Stimulated activated CD4-positive, alpha-beta T cell treated with anti-CD3 and anti-CD28 coated beads, TNF-alpha, amount 100 ng/mL, for 1 hour (primary cell): ENCODE measurements at places on chromosomes 13 and 19.

DNA sequence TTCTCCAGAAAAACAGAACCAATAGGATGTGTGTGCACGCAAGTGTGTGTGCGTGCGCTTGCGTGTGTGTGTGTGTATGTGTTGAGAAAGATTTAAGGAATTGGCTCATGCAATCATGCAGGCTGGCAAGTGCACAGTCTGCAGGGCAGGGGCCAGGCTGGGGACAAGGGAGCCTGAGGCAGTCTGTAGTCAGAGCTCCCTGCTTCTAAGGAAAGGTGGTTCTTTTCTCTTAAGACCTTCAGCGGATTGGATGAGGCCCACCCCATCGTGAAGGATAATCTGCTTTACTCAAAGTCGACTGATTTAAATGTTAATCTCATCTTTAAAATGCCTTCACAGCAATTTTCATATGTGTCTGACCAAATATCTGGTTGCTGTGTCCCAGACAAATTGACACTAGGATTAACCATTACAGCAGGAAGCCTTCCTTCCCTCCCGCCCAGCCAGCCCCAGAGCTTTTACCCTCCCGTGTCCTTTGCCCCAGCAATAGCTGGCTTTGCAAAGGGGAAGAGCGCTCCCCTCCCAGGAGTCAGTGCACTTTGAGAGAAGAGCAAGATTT lies 15.0 kb upstream of the NAXD start:
- DNase-seq = no peak

GRCh38 chr19:31174948-31175347 lies 174.3 kb downstream of the TSHZ3 start:
- DNase-seq = no peak

GRCh38 chr19:32687681-32688080 lies 3.9 kb upstream of the NUDT19 start:
- no peak for DNase-seq

DNA sequence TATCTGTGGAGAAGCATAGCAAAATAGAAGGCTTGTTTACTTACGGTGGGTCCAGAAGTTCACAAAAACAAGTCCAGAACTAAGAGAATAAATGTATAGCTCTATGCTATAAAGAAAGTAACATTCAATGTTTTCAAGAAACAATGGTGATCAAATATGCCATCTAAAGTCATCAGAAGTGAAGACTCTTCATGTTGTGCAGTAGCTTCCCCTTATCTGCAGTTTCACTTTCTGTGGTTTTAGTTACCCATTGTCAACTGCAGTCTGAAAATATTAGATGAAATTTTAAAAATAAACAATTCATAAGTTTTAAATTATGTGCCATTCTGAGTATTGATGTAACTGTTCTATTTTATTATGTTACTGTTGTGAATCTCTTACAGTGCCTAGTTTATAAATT lies 72.5 kb downstream of the EDNRB start:
- no peak for DNase-seq

GRCh38 chr13:50916701-50917184 lies 7.2 kb downstream of the RNASEH2B start:
- no peak for DNase-seq

DNA sequence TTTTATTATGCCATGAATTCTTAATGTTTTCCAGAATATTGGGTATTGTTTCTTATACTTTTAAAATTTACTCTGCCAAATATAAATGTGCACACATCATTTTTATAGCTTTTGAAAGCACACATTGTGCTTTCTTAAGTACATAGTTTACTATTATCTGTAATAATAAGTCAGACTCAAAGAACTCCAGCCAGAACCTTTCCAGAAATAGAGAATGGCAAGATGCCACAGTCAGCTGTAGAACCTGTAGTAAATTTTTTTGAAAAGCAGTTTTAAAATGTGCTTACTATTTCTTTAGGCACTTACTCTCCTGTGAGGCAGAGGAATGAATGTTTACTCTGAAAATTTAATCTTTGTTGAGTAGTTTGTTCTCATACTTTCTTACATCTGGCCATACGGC lies 1287.1 kb downstream of the PCDH9 start:
- DNase-seq = no peak

DNA sequence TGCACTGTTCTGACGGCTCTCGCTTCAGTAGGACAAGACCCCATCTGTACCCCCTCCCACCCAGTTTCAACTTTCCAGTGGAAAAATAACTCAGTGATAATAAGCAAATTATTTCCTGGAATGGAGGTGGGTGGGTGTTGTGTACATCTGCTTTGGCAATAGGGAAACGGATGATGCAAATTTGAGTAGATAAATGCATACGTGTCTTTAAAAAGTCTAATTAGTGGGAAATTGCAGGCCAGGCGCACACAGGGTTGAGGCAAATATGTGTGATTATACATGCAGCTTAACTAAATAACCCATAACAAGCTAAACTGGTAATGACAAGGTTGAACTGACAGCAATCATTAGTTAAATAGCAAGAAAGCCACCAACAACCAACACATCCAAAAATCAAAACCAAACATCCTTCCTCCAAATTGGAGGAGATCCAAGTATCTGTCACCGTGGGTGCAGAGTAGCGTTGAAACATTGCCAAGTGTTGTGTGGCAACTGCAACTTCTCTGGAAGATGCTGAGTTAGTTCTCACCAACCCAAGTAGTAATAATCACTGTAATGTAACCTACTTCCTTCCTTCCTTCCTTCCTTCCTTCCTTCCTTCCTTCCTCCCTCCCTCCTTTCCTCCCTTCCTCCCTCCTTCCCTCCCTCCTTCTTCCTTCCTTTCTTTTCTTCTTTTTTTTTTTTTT lies 54.6 kb downstream of the TRPM4 start:
- no peak for DNase-seq

- peak; percentile 84 for DNase-seq
Observed at GRCh38 chr19:29671393-29672160, 6.3 kb downstream of the PLEKHF1 start.

- DNase-seq = no peak
Observed at GRCh38 chr13:74550039-74550438, 415.8 kb upstream of the KLF12 start.

- DNase-seq = no peak
Observed at GRCh38 chr19:34282611-34283519, 28.5 kb downstream of the GARRE1 start.

- peak; percentile 97 for DNase-seq
Observed at GRCh38 chr19:1173845-1174809, at the start of gene SBNO2. SBNO2 (minus strand) TSS chr19:1174268; CDS start chr19:1154276, 19,992 bp downstream.

- DNase-seq = no peak
Observed at GRCh38 chr13:98415326-98416070, 161.4 kb downstream of the STK24 start.

DNA sequence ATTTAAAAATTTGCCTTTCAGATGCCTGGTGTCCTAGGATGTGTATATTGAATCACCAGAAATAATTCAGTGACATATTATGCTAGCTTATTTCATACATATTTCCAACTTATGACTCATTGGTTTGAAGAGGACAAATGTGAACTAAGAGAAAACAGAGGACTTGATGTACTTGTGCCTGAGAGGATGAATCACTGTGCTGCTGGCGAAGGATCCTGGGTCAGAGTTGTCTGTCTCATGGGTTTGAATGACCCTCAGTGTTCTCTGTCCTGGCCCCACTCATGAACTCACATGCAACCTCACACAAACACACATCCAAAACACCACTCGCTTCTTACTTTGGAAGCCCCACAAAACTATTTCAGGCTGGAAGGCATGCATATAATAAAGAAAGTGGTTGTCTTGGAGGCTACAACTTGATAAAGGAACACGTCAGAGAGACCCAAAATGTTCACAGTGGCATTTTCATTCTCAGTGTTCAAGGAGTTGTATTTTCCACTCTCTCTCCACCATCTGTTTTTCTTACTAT lies 129.0 kb upstream of the SPRY2 start:
- DNase-seq = no peak

GRCh38 chr13:89372193-89372592 lies 1701.0 kb downstream of the SLITRK5 start:
- DNase-seq = no peak

- DNase-seq = no peak
Observed at GRCh38 chr13:109938255-109938936, 152.0 kb upstream of the IRS2 start.

GRCh38 chr19:12794971-12795381 lies 3.7 kb downstream of the JUNB start:
- no peak for DNase-seq

GRCh38 chr19:13115936-13116281 lies 631 bp downstream of the TRMT1 start:
- DNase-seq = no peak

DNA sequence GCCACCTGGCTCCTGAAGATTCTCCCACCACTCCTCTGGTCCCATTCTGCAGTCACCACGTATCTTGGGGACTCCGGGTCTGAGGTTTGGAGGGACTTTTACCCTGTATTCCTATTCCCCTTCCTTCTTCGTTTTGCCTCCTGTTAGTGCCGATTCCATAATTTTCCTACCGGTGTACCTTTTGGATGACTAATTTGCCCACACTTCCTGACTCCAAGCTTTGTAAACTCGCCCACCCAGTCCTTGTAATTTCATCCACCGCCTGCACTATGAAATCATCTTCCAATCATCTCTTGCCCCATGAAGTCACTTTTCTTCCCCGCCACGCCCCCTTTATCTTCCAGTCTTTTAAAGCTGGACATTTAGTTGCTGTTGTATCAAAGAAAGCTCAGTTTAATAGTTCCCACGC lies 572 bp downstream of the UCHL3 start:
- DNase-seq = no peak

- DNase-seq = no peak
Observed at GRCh38 chr19:32599736-32600157, 18.8 kb downstream of the PDCD5 start.

DNA sequence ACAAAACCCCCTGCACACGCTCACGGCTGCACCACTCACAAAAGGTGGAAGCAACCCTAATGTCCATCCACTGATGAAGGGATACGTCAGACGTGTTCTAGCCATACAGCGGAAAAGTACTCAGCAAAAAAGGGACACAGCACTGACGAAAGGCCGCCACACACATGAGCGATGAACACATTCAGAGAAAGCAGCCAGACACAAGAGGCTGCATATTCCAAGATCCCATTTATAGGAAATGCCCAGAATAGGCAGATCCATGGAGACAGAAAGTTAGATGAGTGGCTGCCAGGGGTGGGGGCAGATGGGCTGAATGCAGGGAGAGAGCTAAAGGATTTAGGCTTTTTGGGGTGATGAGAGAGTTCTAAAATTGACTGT lies 3.7 kb downstream of the POLD1 start:
- DNase-seq = no peak

DNA sequence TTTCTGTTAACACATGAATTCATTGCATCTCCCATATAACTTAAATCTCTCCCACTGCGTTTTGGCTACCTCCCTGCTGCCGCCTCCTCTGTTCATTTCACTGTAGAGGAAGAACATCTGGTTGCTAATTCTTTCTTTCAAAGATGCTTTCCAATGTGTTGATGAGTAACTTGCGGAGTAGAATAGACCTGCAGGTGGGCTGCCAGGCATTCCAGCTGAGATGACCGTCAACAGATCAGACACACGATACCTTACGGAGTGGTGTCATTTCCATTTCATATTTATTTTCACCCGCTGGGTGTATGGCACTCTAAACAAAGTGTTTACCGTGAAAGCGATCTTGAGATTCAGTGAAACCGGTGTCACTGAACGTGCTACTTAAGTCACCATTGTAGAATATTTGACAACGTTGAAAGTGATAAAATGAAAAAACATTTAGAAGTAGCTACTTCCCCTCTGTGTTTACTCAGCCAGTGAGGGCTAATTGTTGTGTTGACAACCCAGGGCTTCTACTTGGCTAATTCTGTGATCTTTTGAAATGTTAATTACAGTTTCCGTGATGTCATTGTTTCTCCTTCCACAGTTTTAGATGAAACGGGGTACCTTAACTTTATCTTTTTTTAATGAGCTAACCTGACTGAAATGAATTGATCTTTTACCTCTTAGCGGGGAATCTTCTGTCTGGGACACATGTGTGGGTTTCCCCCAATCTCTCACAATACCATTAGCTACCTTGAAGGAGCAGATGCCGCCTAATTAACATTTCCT lies 228.5 kb upstream of the ARGLU1 start:
- no peak for DNase-seq

- no peak for DNase-seq
Observed at GRCh38 chr13:98999639-98999952, 21.7 kb upstream of the DOCK9 start.

- DNase-seq = no peak
Observed at GRCh38 chr13:27199696-27200095, 28.1 kb upstream of the USP12 start.

DNA sequence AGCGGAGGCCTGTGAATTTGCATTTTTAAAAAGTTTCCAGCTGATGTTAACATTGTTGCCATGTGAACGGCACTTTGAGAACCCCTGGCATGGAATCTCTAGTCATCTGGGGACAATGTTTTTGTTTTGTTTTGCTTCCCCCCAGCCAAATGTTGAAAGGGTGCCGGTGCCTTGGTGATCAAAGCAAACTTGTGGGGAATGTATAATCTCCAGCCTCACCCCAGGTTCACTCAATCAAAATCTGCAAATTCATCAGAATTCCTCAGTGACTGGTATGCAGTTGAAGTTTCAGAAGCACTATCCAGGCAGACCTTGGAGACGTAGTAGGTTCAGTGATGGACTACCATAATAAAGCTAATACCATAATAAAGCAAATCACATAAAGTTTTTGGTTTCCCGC lies 428.7 kb downstream of the MYO16 start:
- no peak for DNase-seq

DNA sequence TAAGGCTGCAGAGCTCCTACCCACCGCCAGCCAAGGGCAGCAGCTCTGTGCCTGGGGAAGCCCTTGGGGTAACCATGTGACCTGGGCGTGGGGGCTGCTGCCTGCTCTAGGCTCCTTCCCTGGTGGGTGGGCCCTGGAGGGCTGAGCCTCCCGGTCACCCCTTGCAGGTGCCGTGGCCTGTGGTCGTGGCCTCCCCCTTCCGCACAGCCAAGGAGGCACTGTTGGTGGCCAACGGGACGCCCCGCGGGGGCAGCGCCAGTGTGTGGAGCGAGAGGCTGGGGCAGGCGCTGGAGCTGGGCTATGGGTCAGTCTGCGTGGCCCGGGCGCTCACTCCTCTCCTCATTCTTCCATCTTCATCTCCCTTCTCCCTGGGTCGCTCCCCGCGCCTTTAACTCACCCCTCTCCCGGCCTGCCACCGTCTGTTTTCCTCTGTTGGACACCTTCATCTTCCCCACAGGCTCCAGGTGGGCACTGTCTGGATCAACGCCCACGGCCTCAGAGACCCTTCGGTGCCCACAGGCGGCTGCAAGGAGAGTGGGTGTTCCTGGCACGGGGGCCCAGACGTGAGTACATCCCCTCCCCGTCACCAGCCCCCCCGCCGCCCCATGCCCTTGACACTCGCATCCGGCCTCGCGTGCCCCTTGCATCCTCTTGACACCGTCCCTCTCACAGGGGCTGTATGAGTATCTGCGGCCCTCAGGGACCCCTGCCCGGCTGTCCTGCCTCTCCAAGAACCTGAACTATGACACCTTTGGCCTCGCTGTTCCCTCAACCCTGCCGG lies 9.9 kb upstream of the FLT3LG start:
- no peak for DNase-seq
